Stimulated activated CD8-positive, alpha-beta memory T cell treated with anti-CD3 and anti-CD28 coated beads, Interleukin-4, amount 100 ng/mL, for 1 hour (primary cell): ENCODE measurements at places on chromosomes 2 and 18.

- DNase-seq = no peak
These were observed 75.4 kb upstream of the HDAC4 start for GRCh38 chr2:239476029-239476756.

GRCh38 chr2:9554921-9555296 lies 721 bp downstream of the ADAM17 start:
- no peak for DNase-seq

GRCh38 chr2:181973171-181973783 lies 12.4 kb upstream of the PPP1R1C start:
- no peak for DNase-seq

- no peak for DNase-seq
These were observed 715.9 kb downstream of the MBD2 start for GRCh38 chr18:53508529-53508928.

GRCh38 chr2:203185864-203186263 lies 53.0 kb upstream of the CYP20A1 start:
- DNase-seq = no peak

- no peak for DNase-seq
These were observed 38.7 kb downstream of the UBE2F start for GRCh38 chr2:238005528-238005927.

- no peak for DNase-seq
These were observed 344.4 kb upstream of the SALL3 start for GRCh38 chr18:78635093-78635800.

- DNase-seq = no peak
These were observed 147.1 kb upstream of the BOD1L2 start for GRCh38 chr18:56999823-57000222.

- DNase-seq = no peak
These were observed 54.8 kb downstream of the RTP5 start for GRCh38 chr2:241924069-241924908.

- DNase-seq = no peak
These were observed at the start of gene KCNG3 for GRCh38 chr2:42493468-42494354. Gene KCNG3 (minus strand): TSS chr2:42493982. CDS start chr2:42493501, 481 bp downstream.

GRCh38 chr2:205091411-205091810 lies 546.1 kb downstream of the PARD3B start:
- DNase-seq = no peak

GRCh38 chr2:96949701-96950350 lies 36.6 kb downstream of the FAM178B start:
- DNase-seq = no peak

DNA sequence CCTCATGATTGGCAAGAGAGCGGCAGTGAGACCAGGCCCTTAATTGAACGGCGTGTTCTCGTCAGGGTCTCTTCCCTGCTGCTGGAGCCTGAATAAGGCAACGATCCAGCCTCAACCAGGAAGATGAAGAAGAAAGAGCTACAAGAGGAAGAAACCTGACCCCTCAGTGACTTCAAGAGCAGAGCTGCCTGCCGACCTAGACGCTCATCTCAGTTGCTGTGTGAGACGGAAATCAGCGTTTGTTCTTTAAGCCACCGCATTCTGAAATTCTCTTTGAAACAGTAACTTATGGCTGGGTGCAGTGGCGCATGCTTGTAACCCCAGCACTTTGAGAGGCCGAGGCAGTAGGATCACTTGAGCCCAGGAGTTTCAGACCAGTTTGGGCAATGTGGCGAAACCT lies 29.6 kb upstream of the KCNG3 start:
- DNase-seq = no peak

GRCh38 chr2:28557389-28558131 lies 61.7 kb downstream of the PLB1 start:
- DNase-seq = no peak

DNA sequence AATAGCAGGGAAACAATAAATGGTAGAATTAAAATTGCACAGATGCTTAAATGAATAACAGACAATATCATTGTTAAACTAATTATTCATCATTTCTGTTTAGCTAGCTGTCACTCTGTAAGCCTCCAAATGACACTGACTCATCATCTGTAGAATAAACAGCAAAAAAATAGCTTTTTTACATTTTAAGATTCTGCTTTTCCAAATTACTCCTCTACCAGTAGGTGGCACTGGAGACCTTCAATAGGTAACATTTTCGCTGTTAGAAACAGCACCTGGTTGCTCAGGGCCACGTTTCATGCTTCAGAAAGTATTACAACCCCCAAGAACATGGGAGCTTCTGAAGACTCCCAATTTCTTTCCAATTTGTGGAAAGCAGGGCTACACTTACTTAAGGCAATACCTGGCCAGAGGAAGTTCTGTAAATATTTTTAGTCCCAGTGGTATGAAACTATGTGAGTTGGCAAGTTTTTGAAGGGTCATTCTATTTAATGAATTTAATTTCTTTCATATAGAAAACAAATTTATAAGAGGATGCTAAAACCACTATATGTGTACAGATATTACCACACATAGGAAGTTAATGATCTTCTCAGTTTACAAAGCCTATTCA lies 45.4 kb downstream of the TTN start:
- peak; percentile 0 for DNase-seq

GRCh38 chr2:195494451-195494850 lies 162.6 kb upstream of the SLC39A10 start:
- DNase-seq = no peak

DNA sequence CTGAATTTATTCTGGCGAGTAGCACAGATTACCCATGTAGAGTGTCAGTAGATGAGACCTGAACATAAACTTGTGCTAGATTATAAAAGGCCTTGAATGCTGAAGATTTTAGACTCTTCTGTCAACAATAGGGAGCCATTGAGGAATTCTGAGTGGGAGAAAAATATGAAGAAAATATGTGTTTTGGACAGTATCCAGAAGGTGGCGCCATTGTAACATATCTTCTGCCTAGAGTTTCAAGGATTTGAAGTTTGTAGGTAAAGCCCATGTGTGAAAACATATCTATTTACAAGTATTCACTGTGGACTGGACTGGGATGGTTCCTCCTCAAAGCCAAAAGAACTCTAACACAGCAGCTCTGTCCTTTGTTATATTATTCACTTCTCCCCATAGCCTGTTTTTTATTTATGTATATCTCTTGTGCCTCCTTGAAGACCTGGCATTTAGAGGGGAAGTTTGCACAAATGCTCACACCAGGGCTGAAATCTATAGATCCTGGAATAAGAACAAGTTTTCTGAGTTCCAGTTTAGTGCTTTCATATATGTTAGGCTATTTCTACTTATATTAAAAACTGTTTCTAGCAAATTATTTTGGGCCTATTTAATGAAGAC lies 124.9 kb downstream of the RDH14 start:
- DNase-seq = no peak

DNA sequence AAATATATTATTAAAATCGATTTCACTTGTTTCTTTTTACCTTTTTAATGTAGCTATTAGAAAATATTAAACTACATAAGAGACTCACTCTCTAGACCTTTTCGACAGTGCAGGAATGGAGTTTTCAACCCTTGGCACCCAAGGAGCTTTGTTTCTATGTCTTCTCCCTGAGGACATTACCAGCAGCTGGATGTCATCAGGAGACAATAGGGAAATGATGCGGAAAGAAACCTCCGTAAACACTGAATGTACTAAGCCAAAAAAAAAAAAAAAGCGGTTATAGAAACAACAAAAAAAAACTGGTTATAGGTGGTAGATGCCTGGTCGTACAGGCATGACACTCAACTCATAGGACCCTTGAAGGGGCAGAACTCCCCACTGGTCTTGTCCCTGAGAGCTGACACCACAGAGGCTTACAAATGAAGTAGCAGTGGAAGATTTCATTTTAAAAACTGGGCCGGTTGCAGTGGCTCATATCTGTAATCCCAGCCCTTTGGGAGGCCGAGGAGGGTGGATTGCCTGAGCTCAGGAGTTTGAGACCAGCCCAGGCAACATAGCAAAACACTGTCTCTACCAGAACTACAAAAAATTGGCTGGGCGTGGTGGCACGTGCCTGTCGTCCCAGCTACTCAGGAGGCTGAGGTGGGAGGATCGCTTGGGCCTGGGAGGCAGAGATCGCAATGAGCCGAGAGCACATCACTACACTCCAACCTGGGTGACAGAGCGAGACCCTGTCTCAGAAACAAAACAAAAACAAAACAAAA lies 23.8 kb downstream of the THAP4 start:
- no peak for DNase-seq

DNA sequence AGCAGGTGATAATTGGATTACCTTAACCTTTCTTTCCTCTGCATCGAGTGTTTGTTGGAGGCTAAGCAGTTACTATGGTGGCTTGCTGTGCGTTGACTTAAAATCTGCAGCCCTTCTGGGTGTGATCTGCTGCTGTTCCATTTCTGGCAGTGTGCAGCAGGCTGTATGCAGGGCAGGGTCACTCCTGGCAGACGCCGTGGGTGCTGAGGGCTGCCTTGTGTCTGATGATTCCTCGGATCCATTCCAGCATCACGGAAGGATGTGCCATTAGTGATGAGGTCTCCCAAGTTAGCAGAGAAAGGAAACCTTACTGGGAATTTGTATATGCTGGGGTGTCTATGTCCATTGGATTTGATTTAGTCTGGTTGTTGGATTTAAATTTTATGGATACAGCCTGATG lies 310.8 kb downstream of the AGAP1 start:
- DNase-seq = no peak

DNA sequence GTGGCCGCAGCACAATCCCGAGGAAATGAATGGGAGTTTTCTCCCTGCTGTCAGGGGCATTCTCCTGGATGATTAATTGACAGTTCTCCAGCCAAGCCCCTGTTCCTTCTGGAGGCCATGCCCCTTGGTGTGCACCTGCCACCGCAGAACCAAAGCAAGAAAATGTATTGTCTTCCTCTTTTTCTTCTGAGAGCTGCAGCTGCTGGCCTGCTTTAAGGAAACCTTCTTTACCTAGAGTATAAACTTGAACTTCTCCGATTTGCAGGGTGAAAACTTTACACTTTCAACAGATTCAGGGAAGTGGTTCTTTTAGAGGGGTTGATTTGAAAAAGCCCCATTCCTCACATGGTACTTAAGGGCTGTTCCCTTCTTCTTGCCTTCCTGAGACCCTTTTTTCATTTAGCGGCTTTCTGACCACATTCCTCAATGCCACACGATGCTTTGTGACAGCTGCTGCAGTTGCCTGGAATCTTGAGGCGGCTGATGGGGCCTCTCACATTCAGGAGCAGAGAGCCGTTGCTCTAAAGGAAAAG lies 402.8 kb downstream of the TXNL1 start:
- no peak for DNase-seq

GRCh38 chr2:235576337-235576910 lies 82.6 kb downstream of the AGAP1 start:
- no peak for DNase-seq

- DNase-seq = no peak
These were observed 44.3 kb downstream of the MYCN start for GRCh38 chr2:15984368-15985255.

DNA sequence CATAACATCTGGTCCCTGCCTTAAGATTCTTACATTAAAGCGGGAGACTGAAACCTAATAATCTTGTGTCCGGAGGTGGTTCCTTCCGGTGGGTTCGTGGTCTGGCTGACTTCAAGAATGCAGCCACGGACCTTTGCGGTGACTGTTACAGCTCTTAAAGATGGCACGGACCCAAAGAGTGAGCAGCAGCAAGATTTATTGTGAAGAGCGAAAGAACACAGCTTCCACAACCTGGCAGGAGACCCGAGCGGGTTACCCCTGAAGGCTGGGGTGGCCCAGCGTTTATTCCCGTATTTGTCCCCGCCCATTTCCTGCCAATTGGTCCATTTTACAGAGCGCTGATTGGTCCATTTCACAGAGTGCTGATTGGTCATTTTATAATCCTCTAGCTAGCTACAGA lies 122.3 kb upstream of the SIX2 start:
- no peak for DNase-seq

GRCh38 chr2:147642765-147643164 lies 202.1 kb upstream of the ACVR2A start:
- DNase-seq = no peak
